Gastrocnemius medialis (tissue), 4 donors: ENCODE measurements at places on chromosomes 1 and 21.

DNA sequence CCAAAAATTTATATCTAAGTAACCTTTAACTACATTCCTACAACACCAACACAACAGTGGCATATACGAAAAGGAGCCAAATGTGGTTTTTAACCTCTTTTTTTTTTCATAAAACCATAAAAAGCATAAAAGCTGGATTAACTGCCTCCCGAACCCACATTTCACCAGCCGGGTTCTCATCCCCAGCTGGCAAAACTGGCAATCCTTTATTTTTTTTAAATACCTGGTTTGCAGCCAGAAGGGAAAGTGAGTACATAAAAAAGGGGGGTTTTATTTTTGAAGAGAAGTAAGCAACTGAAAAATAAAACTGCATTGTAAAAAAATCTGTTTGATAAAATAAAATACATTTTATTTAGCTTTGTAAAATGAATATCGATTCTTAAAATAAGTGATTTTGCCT is 295.4 kb downstream of the AKT3 start:
- DNase-seq, result no peak

DNA sequence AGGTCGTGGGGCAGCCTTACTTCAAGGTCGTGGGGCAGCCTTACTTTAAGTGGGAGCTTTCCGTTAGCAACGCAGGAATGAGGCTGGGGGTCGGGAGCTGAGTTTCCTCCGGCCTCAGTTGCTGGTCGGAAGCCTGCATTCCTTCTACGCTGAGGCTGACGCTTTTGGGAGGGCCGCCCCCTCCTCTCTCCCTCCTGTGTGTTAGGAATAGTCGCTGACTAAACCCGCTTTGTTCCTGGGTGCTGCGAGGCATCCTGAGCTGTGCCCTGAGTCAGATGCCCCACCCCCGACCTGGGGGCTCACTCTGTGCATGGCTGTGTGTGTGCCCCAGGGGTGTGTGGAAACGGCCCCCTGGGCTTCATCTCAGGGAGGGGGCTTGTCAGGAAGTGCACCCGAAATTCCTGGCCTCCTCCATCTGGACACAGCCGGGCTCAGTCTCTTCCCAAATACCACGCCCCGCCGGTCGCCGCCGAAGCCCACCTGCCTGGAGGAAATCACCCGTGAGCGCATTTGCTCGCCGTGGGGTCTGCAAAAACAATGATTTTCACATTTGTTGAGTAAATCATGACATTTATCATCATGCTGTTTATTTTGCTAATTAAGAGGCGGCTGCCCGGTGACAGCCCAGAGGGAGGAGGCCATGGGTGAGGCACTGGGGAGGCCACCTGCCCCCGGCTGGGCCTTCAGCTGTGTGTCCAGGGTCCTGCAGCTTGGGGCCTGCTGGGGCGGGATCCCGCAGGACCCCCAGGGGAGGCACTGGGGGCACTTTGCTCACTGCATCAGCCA is 121.4 kb downstream of the PRDM16 start:
- no peak for DNase-seq

GRCh38 chr21:43684424-43684823 is 25.1 kb downstream of the RRP1B start:
- no peak for DNase-seq

DNA sequence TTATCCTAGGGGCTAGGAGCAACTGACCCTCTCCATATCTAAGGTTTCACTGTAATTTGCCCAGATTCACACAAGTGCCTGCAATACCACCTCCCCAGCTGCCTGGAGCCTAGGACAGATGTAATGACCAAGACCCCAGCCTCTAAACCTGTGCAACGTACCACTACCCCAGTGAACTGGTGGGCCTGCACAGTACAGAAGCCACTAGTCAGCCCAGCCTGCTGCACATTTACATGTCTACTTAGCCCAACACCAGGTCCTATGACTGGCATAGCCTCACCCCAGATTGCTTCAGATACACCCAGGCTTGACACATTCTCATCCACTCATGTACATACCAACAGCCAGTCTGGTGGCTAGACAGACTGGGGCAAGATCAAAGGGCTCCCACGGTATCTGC is 1336.6 kb downstream of the BRINP3 start:
- DNase-seq, result no peak

DNA sequence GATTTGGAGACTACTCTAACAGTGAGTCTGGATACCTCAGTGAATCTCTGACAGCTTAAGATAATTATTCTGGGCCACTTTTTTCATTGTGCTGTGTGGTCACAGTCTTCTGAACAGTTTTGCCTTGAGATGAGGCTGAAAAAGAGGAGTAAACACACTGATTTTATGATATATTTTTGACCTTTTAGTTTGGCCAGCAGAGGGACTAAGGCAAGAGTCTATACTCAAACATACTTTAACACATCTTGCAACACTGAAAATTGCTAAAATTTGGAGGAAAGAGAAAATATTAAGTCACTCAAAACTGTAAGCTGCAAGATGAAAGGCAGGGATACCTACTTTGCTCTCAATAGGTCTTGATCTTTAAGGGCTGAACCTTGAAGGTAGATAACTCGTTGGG is 182.7 kb downstream of the KCNT2 start:
- DNase-seq, result no peak

- no peak for DNase-seq
These were observed 275.4 kb upstream of the SGIP1 start for GRCh38 chr1:66258404-66259105.

DNA sequence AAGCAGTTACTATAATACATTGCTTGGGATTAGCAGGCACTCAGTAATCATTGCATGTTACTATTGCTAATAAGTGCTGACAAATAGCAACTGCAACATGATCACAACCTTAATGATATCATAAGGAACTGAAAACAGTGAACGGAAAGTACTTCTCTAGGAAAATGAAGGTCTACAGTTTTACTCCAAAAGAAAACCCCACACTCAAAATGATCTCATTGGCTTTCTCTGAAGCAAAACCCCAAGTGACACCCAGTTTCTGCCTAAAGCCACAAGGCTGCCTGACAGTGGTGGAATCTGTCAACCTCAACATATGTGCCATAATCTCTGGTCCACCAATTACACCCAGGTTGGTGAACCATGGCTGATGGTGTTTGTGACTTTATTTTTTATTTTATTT is 137.6 kb downstream of the PTGER3 start:
- no peak for DNase-seq

DNA sequence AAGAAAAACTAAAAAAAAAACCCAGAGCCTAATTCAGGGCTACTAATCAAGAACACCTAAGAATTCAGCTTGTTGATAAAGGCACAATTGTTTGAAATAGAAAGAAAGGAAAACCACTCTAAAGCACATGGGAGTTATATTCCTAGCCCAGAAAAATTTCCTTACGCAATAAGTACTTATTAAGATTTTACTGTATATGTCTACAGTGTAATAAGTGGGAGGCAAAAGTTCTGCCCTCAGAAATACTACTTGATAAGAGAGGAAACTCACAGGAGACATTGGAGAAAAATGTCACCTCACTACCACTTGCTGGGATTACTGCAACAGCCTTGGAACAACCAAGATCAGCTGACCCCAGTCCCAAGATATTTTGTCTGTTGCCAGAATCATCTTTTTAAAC is 66.1 kb downstream of the IARS2 start:
- no peak for DNase-seq

- DNase-seq, result no peak
These were observed 107.4 kb upstream of the MAGI3 start for GRCh38 chr1:113282893-113283285.

DNA sequence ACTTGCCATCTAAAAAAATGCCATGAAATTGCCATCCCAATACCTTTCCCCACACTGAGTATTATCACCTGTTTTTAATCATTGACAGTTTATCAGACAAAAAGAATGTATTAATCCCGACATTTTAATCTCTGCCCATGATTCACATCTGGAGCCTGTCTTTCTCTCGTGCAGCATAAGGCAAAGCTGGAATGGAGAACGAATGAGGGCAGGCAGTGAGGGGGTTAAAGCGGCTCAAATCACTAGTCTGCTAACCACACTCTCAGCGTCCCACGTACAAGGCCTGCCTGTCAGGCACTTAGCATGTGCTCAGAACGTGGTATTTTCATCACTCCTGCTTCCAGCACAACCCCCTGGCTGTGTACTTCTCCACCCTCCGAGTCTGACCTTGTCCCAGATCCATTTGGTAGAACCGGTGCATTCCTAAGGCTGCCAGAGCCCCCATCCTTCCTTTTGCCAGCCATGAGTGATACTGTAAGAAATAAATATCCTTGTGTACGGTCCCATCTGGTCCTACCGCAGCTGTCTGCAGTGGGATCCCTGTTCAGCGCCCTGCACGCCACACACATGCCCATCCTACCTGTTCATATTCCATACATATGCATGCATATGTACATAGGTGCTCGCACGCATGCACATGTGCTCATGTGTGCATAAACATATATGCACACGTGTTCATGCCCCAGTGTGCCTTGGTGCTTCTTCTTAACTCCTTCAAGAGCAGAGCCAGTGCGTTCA is 34.6 kb upstream of the FHAD1 start:
- DNase-seq, result no peak

DNA sequence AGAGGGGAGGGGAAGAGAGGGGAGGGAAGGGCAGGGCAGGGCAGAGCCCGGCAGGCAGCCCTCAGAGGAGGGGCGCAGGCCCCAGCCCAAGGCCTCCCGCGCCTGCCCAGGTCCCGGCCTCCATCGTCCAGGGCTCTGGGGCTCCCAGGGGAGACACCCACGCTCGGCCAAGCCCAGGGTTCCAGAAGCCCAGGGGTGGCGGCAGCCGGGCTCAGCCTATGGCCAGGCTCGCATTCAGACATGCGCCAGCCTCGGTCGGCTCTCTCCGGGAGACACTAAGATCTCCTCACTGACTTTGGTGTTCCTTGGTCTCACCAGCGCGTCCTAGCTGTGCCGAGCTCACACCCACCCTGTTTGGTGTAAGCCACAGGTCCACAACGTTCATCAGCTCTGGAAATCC is 7.1 kb upstream of the ANKRD65 start:
- no peak for DNase-seq

DNA sequence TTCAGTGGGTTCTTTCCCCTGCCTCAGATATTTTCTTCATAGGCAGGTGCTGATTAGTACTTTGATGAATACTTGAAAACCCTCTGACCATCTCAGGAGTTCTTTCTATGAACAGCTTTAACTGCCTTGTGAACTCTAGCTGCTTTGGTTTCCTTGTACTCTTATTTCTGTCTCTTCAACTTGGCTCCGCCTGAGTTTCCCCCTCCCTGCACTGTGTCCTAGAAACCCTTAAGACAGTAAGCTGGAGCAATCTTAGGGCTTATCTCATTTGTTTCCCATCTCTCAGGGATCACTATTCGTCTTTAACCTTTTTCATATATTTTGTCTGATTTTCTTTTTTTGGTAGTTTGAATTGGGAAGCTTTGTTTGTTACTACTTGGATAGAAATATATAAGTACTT is 99.1 kb downstream of the PKN2 start:
- no peak for DNase-seq

GRCh38 chr1:20705203-20705755 is 12.5 kb downstream of the KIF17 start:
- no peak for DNase-seq
